Sigmoid colon (tissue), 7 donors: ENCODE measurements at places on chromosomes 2 and 18. TPM values are rescaled to one million over a fixed set of nuclear protein-coding genes. Genes with fewer than 3 reads are reported as not detected.

PSMD1 gene
- total RNA-seq, result 90.3 TPM

ZAP70 gene
- 4.3 TPM for total RNA-seq

HOXD13 gene
- total RNA-seq, result 33.5 TPM

CNDP2 gene
- 43.3 TPM for total RNA-seq

GALNT14 gene
- total RNA-seq, result not detected

CRYGD gene
- not detected for total RNA-seq

- no peak overlapping the region for H3K4me3 ChIP-seq
- no peaks in the 10 kb centered on the region for H3K27me3 ChIP-seq
- DNase-seq, result no peak
These were observed 176.6 kb upstream of the SKOR2 start for GRCh38 chr18:47427923-47428637.

DNA sequence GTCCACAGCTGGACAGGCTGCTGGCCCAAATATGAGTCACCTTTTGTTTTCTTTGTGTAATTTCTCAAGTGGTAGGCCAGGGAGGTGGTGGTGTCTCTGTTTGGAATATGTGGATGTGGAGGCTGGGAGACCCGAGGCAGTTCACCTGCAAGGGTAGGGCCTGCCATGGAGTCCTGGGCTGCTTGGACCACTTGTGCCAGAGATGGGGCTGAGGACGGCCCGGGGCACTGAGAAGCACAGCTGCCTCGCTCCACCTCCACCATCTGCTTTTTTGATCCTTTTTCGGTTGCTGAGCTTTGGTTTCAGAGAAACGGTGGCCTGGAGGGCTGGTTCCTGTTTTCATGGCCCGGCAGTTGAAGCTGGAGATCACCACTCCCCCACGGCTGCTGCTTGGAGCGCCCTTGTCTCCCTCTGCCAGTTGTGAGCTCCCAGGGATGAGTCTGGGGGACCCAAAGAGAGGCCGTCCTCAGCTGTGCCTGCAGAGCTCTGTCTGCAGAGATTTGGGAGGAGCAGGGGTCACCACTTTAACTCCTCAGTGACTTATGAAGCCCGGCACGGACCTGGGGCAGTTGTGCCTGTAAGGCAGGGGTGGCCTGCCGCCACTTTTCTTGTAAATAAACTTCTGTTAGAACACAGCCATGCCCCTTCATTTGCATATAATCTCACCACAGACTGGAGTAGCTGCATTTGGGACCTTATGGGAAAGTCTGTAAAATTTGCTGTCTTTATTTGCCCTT is 67.6 kb upstream of the MCFD2 start:
- DNase-seq, result no peak
- H3K4me3 ChIP-seq, result no peak overlapping the region
- no peaks in the 10 kb centered on the region for H3K36me3 ChIP-seq
- H3K4me1 ChIP-seq, result peaks cover 63% of the 10 kb centered on the region
- peak overlapping the region; percentile 54 for H3K27ac ChIP-seq
- no peaks in the 10 kb centered on the region for H3K27me3 ChIP-seq

GRCh38 chr2:10576456-10576855 is 113.3 kb downstream of the NOL10 start:
- no peak overlapping the region for H3K4me3 ChIP-seq
- peaks cover 67% of the 10 kb centered on the region for H3K36me3 ChIP-seq
- H3K4me1 ChIP-seq, result no peaks in the 10 kb centered on the region
- no peak overlapping the region for H3K27ac ChIP-seq
- no peak for DNase-seq
- no peaks in the 10 kb centered on the region for H3K27me3 ChIP-seq

DNA sequence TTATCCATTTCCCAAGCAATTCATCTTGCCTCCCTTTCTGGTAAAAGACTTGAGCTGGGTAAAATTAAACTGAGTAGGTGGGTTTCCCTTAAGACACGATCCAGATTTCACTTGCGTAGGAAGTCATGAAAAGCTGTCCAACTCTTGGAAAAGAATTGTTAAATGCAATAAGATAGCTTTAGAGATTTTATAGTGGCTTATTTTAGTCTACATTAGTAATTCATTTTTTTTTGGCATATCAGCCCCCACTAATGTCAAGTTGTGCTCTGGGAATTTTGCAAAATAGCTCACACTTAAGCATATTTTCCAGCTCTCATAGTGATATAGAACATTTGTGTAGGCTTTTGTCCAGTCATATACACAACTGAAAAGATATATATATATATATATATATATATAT is 344.7 kb upstream of the FIGN start:
- no peak overlapping the region for H3K27ac ChIP-seq
- no peaks in the 10 kb centered on the region for H3K27me3 ChIP-seq
- H3K36me3 ChIP-seq, result no peaks in the 10 kb centered on the region
- no peak overlapping the region for H3K4me3 ChIP-seq
- DNase-seq, result no peak
- no peaks in the 10 kb centered on the region for H3K4me1 ChIP-seq

- H3K36me3 ChIP-seq, result no peaks in the 10 kb centered on the region
- no peak overlapping the region for H3K4me3 ChIP-seq
- H3K4me1 ChIP-seq, result no peaks in the 10 kb centered on the region
- H3K27ac ChIP-seq, result no peak overlapping the region
- H3K27me3 ChIP-seq, result no peaks in the 10 kb centered on the region
These were observed 77.0 kb upstream of the CNGA3 start for GRCh38 chr2:98269274-98269673.

GRCh38 chr2:164681009-164681408 is 59.7 kb upstream of the GRB14 start:
- no peaks in the 10 kb centered on the region for H3K4me1 ChIP-seq
- DNase-seq, result no peak
- H3K4me3 ChIP-seq, result no peak overlapping the region
- no peaks in the 10 kb centered on the region for H3K27me3 ChIP-seq
- no peak overlapping the region for H3K27ac ChIP-seq

DNA sequence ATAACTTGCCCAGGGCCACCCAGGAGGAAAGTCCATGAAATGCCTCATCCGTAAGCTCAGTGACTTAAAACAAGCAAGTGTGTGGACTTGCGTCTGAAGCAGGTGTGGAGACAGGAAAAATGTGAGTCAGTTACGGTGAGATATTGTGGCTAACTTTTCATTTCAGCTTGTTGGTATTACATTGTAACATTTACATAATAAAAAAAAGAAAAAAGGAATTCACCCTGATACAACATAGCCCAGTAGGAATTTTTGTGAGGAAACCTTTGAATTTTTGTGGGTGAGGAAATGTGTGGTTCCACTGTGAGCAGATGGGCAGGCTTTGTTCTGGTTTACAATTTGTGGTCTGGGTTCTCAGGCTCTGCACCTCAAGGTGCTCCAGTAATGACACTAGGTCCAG is 33.7 kb upstream of the LYPD6B start:
- no peaks in the 10 kb centered on the region for H3K36me3 ChIP-seq
- no peaks in the 10 kb centered on the region for H3K27me3 ChIP-seq
- H3K4me1 ChIP-seq, result no peaks in the 10 kb centered on the region
- H3K4me3 ChIP-seq, result no peak overlapping the region
- no peak overlapping the region for H3K27ac ChIP-seq

DNA sequence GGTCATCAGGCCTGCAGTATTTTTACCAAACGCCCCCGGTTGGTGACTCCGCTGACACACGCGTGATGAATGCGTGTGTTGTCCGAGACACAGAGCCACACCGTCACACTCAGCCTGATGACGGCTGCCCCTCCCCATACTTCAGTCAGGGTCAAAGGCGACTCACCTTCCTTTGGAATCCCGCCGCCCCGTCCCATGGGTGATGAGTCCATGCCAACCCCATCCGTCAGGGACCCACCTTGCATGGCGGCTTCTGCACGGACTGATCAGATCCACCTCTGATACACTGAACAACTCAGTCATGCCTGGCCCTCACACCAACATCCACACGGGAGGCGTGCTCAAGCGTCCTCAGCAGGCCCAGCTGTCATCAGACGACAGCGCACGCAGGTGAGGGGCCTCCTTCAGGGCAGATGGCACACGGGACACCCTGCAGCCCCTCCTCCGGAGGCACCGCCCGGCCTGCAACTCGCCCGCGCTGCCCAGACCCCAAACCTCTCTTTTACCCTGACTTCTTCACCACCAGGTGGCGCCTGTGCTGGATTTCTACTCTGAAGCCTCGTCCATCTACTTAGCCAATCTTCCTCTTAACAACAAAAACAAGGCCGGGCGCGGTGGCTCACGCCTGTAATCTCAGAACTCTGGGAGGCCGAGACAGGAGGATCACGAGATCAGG is 89.2 kb downstream of the ZNF516 start:
- peak; percentile 79 for DNase-seq
- no peaks in the 10 kb centered on the region for H3K27me3 ChIP-seq
- no peak overlapping the region for H3K4me3 ChIP-seq
- no peaks in the 10 kb centered on the region for H3K36me3 ChIP-seq
- no peak overlapping the region for H3K27ac ChIP-seq
- no peaks in the 10 kb centered on the region for H3K4me1 ChIP-seq

- no peak overlapping the region for H3K27ac ChIP-seq
- H3K4me3 ChIP-seq, result no peak overlapping the region
These were observed 1.1 kb downstream of the TMEM169 start for GRCh38 chr2:216082805-216083204.

DNA sequence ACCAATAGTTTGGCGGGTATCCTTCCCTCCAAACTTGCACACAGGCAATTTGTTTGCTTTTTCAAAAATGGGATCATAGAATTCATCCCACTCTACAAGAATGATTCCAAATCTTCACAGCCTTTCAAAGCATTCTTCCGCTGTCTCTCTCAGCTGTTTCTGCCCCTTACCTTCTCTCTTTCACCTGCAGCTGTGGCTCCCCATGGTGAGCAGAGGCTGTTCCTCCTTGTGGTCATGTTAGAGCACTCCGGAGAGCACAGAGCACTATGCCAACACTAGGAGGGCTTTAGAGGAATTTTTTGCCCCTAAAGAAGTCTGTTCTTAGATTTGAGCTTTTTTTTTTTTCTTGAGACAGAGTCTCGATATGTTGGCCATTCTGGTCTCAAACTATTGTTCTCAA is 30.4 kb downstream of the MTHFD2 start:
- H3K4me1 ChIP-seq, result no peaks in the 10 kb centered on the region
- H3K27ac ChIP-seq, result no peak overlapping the region
- H3K27me3 ChIP-seq, result no peaks in the 10 kb centered on the region
- DNase-seq, result no peak
- H3K36me3 ChIP-seq, result no peaks in the 10 kb centered on the region

DNA sequence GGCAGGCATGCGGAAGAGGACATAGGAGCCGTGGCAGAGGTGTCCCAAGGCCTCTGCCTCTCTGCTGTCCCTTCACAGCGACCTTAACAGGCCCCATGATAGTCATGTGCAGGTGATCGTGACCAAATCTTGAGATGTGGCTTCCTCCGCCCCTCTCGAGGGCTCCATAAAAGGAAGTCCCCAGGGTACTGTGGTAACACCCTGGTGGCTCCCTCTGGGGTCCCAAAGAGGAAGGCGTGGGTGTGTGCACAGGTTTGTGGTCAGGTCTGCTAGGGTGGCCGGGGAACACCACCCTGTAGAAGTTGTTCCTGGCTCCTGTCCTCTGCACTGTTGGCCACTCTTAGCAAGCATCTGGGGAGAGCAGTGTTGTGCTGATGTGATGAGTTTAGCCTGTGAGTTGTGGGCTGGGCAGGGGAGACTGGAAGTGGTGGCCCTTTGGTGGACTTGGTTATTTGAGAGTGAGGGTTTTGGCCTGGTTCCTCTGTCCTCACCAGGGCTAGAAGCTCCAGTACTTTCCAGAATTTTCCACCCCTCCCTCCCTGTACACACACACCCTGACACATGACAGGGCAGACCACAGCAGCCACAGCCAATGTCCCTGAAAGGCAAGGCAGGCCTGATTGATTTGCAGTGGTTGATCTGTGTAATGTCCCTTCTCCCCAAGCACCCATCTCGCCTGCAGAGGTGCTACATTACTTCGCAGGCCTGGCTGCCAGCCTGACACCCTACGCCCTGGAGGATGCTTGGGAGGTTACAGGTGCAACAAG is 68.9 kb upstream of the BOD1L2 start:
- no peak for DNase-seq
- peaks cover 14% of the 10 kb centered on the region for H3K27me3 ChIP-seq
- no peak overlapping the region for H3K4me3 ChIP-seq
- no peaks in the 10 kb centered on the region for H3K4me1 ChIP-seq
- H3K27ac ChIP-seq, result no peak overlapping the region
- H3K36me3 ChIP-seq, result no peaks in the 10 kb centered on the region

DNA sequence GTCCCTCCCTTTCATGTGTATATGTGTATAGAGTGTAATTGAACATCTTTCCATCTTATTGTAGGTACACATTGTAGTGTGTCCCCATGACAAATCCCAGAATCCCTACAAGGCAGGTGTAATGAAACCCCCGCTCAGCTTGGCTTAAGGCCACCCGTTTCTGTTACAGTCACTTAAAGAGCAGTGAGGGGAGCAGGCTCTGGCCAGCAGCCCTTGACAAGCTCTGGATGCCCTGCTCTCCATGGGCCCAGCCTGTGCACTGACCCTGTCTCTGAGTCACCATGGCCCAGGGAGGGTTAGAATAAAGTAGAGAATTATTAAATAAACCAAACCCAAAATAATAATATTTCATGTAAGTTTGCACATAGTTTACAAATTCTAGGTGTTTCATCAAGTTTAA is 17.2 kb upstream of the MAL start:
- H3K36me3 ChIP-seq, result no peaks in the 10 kb centered on the region
- no peaks in the 10 kb centered on the region for H3K27me3 ChIP-seq
- no peak overlapping the region for H3K4me3 ChIP-seq
- DNase-seq, result no peak
- H3K27ac ChIP-seq, result peak overlapping the region; percentile 73
- peaks cover 16% of the 10 kb centered on the region for H3K4me1 ChIP-seq

GRCh38 chr2:105882920-105883435 is 138.3 kb downstream of the NCK2 start:
- H3K27me3 ChIP-seq, result no peaks in the 10 kb centered on the region
- H3K4me1 ChIP-seq, result peaks cover 31% of the 10 kb centered on the region

GRCh38 chr18:44881461-44882162 is 200.9 kb downstream of the SETBP1 start:
- no peak for DNase-seq
- peaks cover 39% of the 10 kb centered on the region for H3K4me1 ChIP-seq
- H3K36me3 ChIP-seq, result no peaks in the 10 kb centered on the region

- no peaks in the 10 kb centered on the region for H3K27me3 ChIP-seq
- peaks cover 11% of the 10 kb centered on the region for H3K36me3 ChIP-seq
- DNase-seq, result no peak
- H3K4me3 ChIP-seq, result no peak overlapping the region
- peaks cover 5% of the 10 kb centered on the region for H3K4me1 ChIP-seq
- no peak overlapping the region for H3K27ac ChIP-seq
These were observed 12.5 kb downstream of the SRBD1 start for GRCh38 chr2:45598545-45598944.

- no peak overlapping the region for H3K27ac ChIP-seq
- H3K4me1 ChIP-seq, result no peaks in the 10 kb centered on the region
- no peak overlapping the region for H3K4me3 ChIP-seq
- H3K36me3 ChIP-seq, result no peaks in the 10 kb centered on the region
These were observed 186.2 kb upstream of the REG3G start for GRCh38 chr2:78839259-78839658.

- H3K27ac ChIP-seq, result no peak overlapping the region
- no peak overlapping the region for H3K4me3 ChIP-seq
- no peak for DNase-seq
These were observed 1.1 kb downstream of the GRP start for GRCh38 chr18:59220784-59221765.

DNA sequence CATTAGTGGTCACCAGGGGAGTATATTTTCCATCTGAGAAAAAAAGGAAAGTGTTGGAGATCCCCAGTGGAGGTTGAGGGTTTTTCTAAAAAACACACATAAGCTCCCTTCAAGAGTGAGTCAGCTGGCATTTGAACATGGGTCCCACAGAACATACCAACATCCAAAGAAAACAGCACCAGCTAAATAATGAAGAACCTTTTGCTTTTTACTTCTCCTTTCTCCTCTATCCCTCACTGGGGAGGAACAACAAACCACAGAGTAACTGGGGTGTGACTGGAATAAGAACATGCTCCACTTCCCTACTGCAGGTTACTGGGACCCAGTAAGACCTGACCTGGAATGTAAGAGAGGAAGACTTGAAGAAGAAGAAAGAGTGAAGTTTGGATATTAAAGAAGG is 56.5 kb upstream of the RAPH1 start:
- no peaks in the 10 kb centered on the region for H3K36me3 ChIP-seq
- H3K27me3 ChIP-seq, result no peaks in the 10 kb centered on the region
- H3K27ac ChIP-seq, result no peak overlapping the region
- no peak for DNase-seq
